ENCODE measurements at places on chromosomes 2 and 18.

DNA sequence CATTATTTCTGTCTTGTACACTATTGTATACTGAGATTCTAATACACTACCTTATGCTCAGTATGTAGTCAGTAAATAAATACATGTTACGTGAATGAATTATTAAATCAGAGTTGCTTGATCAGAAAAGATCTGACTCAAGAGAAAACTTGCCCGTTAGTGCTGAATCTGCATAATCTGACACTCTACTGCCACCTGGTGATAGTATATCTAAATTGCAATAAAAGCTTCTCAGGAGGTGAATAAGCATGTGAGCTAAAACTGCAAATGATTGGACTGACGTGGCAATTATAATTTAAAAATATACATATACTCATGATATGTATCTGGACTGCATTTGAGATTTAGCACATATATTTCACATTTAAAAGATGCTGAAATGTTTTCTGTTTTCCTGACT is 70.4 kb downstream of the KIAA1328 start:
- peak; percentile 19 for DNase-seq

- no peak for DNase-seq
Observed at GRCh38 chr2:237413777-237414661, at the start of gene COL6A3. Gene COL6A3, minus strand, starts transcription at chr2:237414164. Its CDS starts 17,347 bp downstream, at chr2:237396817.

DNA sequence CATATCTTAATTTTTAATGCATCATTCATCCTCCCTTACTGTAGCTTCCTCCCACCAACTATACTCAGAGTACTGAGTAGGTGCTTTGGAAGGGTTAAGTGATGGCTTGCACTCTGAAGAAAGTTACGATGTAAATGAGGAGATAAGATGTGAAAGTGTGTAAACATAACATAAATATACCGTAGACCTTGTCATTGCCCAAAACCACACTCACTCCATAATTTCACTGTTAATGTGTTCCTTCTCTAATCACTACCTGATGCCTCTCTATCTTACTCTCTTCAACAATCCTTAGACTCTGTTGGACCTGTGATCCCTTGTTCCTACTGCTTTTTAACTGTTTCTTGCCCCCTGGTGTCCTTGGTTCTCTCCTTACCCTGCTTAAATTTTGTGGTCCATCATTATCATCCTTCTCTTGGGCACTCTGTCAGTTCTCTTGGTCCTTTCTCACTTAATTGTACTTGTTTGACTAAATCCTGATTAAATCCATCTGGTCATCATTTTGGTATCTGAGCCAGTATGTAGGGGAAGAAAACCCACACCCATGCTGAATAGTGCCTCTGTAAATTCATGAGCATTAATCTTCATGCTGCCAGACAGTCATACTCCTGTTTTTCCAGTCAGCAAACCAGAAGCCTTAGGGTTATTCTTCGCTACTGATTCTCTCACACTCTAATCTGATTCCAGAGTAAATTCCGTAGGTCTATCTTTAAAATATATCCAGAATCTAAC is 45.0 kb downstream of the PMS1 start:
- no peak for DNase-seq

DNA sequence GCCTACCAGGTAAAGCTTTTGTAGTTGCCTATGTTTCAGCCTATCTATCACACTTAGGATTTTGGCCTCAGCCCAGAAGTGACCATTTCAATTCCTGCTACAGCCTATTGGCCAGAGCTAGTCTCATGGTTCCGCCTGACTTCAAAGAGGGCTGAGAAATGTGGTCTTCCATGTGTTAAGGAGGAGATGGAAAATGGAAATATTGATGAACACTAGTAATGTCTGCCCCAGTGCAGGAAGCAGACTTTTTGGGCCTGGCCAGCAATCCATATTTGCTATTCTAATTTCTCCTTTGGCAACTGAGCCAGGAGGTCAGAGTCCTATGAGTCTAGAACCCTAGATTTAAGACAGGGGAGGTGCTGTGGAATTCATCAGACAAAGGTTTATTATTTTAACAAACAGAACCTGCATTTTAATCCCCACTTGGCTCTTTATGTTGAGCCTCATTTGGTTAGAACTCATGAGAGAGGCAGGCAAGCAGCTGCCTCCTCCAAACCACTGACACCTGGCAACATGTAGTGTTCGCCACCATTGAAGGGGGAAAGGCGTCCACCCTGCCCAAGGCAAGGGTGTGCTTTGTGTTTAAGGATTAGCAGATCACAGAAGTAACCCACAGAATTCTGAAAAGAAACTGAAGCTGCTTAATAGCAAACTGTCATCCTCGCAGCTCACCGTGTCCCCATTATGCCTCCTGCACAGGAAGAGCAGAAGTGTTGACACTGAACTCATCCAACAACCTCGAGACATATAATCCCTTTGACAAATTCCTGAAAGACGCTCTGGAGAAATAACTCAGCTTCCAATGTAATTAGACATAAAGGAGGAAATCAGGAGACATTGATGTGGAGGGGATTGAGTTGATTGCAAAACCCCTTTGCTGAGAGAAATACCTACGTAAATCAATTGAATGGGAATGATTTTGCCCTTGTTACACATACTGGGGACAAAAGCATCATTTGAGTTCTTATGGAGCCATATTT is 47.7 kb upstream of the SCG2 start:
- no peak for DNase-seq

GRCh38 chr2:37829202-37829601 is 95.9 kb upstream of the RMDN2 start:
- no peak for DNase-seq

GRCh38 chr2:75607400-75607798 is 39.2 kb upstream of the MRPL19 start:
- no peak for DNase-seq

- DNase-seq = no peak
Observed at GRCh38 chr18:55354795-55355194, 233.2 kb downstream of the TCF4 start.

- no peak for DNase-seq
Observed at GRCh38 chr18:8288472-8289195, 320.6 kb upstream of the RAB12 start.

DNA sequence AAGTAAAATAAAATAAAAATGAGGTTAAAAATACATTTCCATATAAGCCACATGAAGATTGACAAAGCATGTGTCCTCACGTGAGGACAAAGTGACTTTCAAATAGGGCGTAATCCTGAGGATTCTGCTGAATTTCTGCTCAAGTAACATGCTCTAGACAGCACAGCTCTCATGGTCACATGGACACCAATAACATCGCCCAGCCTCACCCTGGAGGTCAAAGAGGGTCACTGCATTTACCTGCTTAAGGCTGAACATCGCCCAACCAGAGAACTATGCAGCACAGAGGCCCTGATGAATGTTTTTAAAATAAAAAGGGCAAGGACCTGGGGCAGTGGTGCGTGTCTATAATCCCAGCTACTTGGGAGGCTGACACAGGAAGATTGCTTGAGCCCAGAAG is 30.2 kb downstream of the TGFBRAP1 start:
- no peak for DNase-seq

DNA sequence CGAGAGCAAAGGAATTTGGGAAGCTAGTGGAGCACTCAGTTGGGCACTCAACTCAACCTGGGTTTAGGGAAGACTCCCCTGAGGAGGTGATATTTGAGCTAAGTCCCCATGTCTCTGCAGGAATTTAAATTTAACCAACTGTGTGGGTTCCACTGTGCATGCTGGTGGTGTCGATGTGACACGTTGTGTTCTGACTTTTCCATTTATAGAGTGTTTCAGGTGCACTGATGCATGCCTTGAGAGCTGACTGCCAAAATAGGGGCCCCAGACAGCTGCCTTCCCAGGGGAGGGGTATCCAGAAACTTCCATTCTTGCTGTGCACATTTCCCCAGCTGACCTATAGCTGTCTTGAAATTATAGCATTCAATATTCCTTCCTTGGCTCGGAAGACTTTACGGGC is 63.7 kb upstream of the BCL2L11 start:
- no peak for DNase-seq

DNA sequence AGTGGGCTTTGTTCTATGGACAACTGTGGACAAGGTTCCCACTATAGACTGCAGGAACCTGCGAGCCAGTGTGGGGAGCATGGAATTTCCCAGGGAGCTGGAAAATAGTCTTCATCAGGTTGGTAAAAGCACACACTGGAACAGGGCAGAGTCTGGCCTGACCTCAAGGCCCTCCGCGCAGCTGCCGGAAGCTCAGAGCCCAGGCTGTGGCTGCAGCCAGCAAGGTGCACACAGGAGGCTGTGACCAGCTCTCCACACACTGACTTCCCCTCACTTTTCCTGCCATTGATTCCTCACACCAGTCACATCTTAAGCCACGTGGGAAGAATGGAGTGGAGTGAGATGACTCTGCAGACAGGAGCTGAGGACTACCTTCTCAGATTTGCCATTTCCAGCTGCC is 19.1 kb downstream of the MAL start:
- no peak for DNase-seq

GRCh38 chr2:232351686-232352510 is 26.7 kb upstream of the ALPP start:
- DNase-seq = no peak

DNA sequence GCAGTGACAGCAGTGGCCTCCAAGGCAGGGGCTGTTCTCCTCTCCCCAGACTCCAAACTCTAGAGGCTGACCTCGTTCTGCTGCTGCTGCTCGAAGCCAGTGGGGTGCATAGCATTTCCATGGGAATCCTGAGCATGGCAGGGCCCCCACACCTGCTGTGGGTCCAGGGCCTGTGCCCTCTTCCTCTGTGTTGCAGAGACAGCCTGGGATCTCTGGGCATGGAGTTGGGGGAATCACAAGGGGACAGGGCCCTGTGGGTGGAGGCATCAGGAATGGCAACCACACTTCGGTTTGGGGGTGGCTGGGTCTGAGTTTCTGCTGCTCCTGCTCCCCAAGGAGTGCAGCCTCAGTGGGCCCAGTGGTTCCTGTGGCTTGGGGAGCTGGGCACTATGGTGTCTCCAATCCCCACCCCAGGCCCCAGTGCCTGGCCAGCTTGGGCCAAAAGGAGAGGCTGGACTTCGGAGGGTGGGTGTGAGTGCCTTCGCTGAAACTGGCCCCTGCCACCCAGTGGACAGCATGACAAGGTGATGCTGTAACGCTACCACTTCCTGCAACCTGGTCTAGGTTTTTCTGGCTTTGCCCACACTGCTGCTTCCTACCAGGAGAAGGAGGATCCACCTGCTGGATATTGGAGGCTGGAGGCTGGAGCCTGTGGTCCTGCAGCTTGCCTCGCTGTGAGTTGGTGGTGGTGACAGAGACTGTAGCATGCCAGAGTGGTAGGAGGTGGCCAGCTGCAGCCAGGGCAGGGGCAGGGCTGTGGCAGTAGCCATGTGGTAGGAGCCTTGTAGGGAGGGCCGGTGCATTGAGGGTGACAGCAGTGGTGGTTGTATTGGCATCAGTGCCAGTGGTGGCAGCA is 56.6 kb downstream of the SOWAHC start:
- DNase-seq = no peak

GRCh38 chr2:64454386-64455332 is 697 bp downstream of the LGALSL start:
- no peak for DNase-seq

GRCh38 chr18:42730272-42730671 is 385.2 kb downstream of the RIT2 start:
- no peak for DNase-seq

GRCh38 chr2:12052796-12053195 is 306.4 kb downstream of the LPIN1 start:
- no peak for DNase-seq

- DNase-seq = no peak
Observed at GRCh38 chr2:69075486-69075885, 62.5 kb downstream of the ANTXR1 start.

DNA sequence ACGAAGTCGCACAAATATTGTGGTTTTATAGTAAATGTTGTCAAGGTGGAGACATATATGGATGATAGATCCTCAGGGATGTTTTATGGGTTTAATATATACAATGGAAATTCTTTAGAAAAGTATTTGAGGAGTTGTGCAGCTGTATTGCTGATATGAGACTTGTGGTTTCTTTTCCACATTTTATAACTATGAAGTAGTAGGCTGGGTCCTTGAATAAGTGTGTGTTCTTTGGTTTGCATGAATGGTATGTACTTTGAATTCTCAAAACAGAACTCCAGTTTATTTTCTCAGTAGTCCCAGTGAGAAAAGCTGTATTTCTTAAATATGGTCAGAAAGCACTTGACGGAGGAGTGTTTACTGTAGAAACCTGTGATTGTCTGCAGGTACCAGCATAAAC is 42.4 kb downstream of the PLCL1 start:
- DNase-seq = no peak

GRCh38 chr2:138455691-138456090 is 45.9 kb upstream of the SPOPL start:
- no peak for DNase-seq

- DNase-seq = no peak
Observed at GRCh38 chr2:109098251-109098920, 30.6 kb upstream of the SH3RF3 start.

- DNase-seq = no peak
Observed at GRCh38 chr18:47108373-47108772, 41.9 kb downstream of the HDHD2 start.

- no peak for DNase-seq
Observed at GRCh38 chr2:225002656-225003045, 39.6 kb downstream of the DOCK10 start.

DNA sequence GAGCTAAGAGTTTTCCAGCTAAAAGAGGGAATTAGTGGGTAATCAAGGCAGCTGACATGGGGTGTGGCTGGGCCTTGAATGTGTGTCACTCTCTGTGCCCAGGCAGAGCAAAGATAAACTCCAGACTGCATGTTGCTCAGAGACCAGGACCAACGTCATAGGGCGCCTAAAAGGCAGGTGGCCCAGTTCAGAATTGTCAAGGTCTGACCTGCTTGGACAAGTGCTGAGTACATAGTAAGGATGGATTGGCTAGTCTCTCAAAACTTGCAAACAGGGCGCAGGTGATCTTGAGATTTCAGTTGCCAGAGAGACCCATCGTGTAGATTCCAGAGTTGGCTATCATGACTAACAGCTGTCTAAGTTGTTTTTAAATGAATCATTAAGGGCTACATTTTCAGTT is 19.0 kb downstream of the CLUL1 start:
- no peak for DNase-seq

- no peak for DNase-seq
Observed at GRCh38 chr2:3457524-3458395, 61.6 kb downstream of the ADI1 start.

GRCh38 chr2:237501892-237502513 is 15.0 kb downstream of the MLPH start:
- peak; percentile 74 for DNase-seq

DNA sequence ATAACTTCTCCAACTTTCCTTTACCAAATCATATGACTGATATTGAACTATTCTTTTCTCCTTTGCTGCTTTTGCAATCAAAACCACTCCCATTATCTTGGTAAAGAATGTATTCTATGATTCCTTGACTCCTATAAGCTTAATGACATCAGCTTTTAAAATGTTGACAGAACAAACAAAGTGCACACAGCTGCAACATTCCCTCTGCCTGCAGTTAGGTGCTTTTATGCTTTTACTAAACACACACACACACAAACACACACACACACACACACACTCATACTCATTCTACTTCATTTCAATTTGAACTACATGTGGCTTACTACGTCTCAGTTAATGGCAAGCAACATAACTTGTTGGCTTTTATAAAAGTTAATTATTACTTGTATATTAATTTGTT is 946.6 kb downstream of the DPP10 start:
- DNase-seq = peak; percentile 66

Measured in LNCaP clone FGC (cell line).